Activated T-helper 2 cell treated with anti-CD3 and anti-CD28 coated beads, Interferon-gamma antibody, Interleukin-2, Interleukin-4, amounts not matched to agents 10 μg/mL and 5 μg/mL and 100 μg/mL, durations not matched to agents 14 hours and 24 hours and 36 hours (primary cell): ENCODE measurements at places on chromosomes 1 and 21. TPM values are rescaled to one million over a fixed set of nuclear protein-coding genes. Genes with fewer than 3 reads are reported as not detected.

DNA sequence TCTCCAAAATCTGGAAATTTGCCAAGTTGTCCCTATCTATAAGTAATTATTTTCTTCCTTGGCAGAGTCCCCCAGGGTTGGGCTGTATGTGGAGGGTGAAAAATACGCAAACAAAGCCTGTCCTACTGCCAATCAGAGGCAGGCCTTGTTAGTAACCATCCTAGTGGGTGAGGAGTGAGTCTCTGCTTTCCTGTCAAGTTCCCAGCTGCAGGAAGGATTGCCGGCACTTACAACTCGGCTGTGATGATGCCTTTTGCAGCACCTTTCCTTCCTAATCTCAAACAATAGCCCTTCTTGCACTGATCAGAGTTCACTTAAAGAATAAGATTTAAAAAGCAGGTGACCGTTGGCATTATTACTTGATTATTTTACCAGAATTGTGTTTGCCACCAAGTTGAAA is 31.3 kb upstream of the FGGY start:
- H3K4me3 ChIP-seq: no peak overlapping the region
- no peak overlapping the region for H3K27ac ChIP-seq
- DNase-seq: no peak
- peaks cover 11% of the 10 kb centered on the region for H3K27me3 ChIP-seq

The ELAVL4 gene
- not detected in 2 replicates for total RNA-seq

The CAMK2N1 gene
- total RNA-seq: 2.2 TPM in 2 replicates

The RGS5 gene
- 2.3 and 2.8 TPM in 2 replicates for total RNA-seq

DNA sequence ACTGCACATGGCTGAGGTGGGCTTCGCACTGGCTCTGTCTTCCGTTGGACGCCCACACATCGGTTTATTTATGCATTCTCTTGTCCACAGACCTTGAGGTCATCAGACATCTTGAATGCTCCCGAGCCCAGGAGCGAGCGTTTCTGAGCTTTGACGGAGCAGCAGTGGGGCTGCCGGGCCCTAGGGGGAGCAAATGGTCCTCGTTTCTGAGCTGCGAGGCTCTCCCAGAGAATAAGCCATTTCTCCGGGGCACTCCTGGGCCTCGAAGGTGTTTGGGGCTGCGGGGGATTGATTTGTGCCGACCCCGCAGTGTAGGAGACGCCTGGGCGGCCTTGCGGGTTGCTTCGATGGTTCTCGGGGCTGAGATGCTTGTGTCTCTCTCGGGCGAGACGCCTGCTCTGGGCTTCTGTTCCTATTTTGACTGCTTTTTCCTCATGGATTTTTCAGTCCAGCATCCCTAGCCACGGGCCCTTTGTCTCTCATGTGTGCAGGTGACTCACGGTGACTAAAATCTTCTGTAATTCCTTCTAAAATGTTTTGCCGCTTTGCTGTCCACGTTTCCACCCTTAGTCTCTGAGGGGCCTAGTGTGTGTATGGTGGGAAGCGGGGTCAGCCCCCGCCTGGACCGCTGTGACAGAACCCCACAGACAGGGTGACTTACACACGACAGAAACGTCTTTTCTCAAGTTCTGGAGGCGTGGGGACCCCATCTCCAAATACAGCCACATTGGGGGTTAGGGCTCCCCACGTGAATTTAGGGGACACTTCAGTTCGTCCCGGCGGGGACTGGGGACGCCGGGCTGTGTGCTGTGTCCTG is 62.1 kb downstream of the FAAP20 start:
- no peaks in the 10 kb centered on the region for H3K36me3 ChIP-seq
- H3K27ac ChIP-seq: peak overlapping the region; percentile 52
- no peaks in the 10 kb centered on the region for H3K27me3 ChIP-seq
- no peak for DNase-seq
- H3K4me3 ChIP-seq: peak overlapping the region; percentile 76
- peaks cover 8% of the 10 kb centered on the region for H3K4me1 ChIP-seq

The BRDT gene
- total RNA-seq: not detected in 2 replicates

DNA sequence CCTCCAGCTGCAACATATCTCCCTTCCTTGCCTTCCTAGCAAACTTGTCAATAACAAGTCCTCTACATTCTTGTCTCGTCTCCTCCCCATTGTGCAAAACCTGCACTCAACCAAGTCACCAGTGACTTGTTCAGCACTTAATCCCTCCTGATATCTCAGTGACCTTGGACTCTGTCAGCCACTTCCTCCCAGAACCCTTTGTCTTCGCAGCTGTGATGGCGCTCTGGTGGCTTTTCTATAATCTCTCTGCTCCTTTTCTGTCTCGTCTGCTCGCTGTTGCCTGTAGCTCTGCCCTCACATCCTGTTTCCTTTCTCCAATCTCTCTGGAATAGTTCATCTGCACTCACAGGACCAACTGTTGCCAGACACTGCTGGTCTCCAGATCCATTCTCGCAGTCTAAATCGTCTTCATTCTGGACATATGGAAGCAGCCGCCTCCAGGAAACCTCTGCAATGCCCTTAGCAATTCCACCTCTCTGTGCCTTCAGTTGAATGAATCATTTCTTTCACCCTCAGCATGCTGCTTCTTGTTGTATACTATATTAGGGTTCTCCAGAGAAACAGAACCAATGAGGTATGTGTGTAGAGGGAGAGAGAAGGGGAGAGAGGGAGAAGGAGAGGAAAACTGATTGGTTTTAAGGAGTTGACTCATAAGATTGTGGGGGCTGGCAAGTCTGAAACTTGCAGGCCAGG is 17.4 kb upstream of the IFNAR2 start:
- peak overlapping the region; percentile 74 for H3K27ac ChIP-seq
- peaks cover 20% of the 10 kb centered on the region for H3K36me3 ChIP-seq
- no peaks in the 10 kb centered on the region for H3K27me3 ChIP-seq
- H3K4me1 ChIP-seq: peaks cover 55% of the 10 kb centered on the region

DNA sequence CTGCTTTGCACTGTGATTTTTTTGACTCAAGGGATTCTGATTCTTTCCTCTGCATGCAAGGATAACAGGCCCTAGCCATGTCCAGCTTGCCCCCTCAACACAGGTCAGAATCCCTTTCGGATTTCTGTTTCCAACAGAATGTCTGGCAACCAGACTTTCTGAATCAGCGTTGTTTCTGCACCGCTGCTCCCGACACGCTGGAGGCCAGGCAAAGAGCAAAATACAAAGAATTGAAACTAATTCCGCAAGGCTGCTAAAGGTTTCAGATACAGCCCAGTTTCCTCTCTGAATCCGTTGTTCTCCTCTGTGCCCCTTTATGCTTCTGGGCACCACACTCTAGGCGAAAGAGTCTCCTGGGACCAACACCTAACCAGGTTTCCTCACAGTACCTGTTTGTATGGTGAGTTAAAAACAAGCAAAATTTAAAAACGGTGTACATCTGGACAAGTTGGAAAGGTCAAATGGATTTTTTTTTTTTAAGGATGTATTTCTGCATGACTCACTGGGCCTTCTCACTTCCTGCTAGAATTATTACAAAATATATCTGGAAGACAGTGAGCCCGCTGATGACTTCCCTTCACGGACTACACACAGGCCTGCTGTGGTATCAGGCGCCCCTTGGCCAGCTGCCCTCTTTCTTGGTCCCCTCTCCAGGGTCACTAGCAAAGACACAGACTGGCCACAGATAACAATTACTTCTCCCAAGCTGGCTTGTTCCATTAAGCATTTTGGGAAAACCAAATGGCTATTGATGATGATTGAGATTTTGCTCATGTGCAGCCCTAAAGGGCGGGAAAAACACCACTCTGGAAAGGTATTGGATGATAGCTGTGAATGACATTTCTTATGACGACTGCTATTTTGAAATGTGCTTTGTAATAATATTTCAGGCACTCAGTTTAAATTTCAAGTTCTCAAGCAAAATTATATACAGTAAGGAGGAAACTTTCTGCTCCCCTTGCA is 118.3 kb downstream of the TGFB2 start:
- no peak for DNase-seq
- H3K4me3 ChIP-seq: no peak overlapping the region
- no peaks in the 10 kb centered on the region for H3K36me3 ChIP-seq
- H3K27ac ChIP-seq: no peak overlapping the region
- H3K27me3 ChIP-seq: no peaks in the 10 kb centered on the region

The SPRR2G gene
- total RNA-seq: not detected in 2 replicates

- H3K27ac ChIP-seq: peak overlapping the region; percentile 91
- DNase-seq: peak; percentile 82
- no peaks in the 10 kb centered on the region for H3K27me3 ChIP-seq
- peaks cover 72% of the 10 kb centered on the region for H3K4me1 ChIP-seq
These were observed 4.2 kb upstream of the ECE1 start for GRCh38 chr1:21294266-21294989.

The ELAPOR1 gene
- total RNA-seq: 17.5 and 19.7 TPM in 2 replicates

The CRABP2 gene
- total RNA-seq: 1.0 and 1.1 TPM in 2 replicates

The OR2L8 gene
- 0.21 TPM in 2 replicates for total RNA-seq

DNA sequence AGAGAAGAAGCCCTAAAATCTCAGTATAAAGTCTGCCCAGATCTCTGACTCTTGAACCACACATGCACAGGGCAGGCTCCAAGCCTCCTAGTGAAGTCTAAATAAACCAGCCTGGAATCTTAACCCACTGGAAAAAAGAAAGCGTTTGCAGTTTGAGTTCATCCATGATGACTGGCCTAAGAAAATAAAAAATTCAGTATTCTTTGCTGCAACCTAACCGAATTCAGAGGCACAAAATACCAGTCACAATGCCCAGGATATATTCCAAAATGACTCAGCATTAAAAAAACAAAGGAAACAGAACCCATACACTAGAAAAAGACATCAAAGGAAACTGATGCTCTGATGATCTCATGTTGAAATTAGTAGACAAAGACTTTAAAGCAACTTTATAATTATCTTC is 269.2 kb downstream of the SDCCAG8 start:
- H3K4me1 ChIP-seq: peaks cover 8% of the 10 kb centered on the region
- no peak overlapping the region for H3K27ac ChIP-seq
- no peaks in the 10 kb centered on the region for H3K27me3 ChIP-seq
- no peak overlapping the region for H3K4me3 ChIP-seq

The CYP4A11 gene
- not detected in 2 replicates for total RNA-seq

GRCh38 chr21:32320726-32321125 is 22.1 kb downstream of the MRAP start:
- DNase-seq: no peak
- H3K36me3 ChIP-seq: peaks cover 75% of the 10 kb centered on the region
- no peak overlapping the region for H3K4me3 ChIP-seq
- H3K27me3 ChIP-seq: no peaks in the 10 kb centered on the region
- no peaks in the 10 kb centered on the region for H3K4me1 ChIP-seq

GRCh38 chr1:168317309-168317708 is 36.6 kb downstream of the TBX19 start:
- H3K36me3 ChIP-seq: peaks cover 29% of the 10 kb centered on the region
- no peaks in the 10 kb centered on the region for H3K27me3 ChIP-seq
- H3K4me3 ChIP-seq: no peak overlapping the region
- no peak for DNase-seq
- H3K4me1 ChIP-seq: peaks cover 56% of the 10 kb centered on the region

The TSPEAR gene
- not detected in 2 replicates for total RNA-seq

- no peak for DNase-seq
- H3K4me3 ChIP-seq: no peak overlapping the region
- H3K36me3 ChIP-seq: no peaks in the 10 kb centered on the region
These were observed 1598.9 kb downstream of the PLA2G4A start for GRCh38 chr1:188427642-188428041.

DNA sequence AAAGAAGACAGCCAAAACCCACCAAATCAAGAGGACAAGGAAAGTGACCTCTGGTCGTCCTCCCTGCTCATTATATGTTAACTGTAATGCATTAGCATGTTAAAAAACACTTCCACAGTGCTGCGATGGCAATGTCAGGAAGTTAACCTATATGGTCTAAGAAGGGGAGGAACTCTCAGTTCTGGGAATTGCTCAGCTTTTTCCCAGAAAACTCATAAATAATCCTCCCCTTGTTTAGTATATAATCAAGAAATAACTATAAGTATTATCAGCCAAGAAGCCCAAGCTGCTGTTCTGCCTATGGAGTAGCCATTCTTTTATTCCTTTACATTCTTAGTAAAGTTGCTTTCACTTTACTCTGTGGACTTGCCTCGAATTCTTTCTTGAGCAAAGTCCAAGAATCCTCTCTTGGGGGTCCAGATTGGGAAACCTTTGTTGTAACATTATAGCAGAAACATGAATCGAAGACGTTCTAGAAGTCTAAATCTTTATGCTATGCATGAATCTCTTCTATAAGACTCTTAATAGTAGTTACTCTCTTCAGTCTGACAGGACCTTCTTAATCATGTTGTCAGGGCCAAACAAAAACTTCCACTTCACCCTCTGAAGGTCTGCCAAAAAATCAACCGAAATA is 110.0 kb upstream of the VANGL1 start:
- DNase-seq: no peak
- H3K27ac ChIP-seq: no peak overlapping the region
- no peaks in the 10 kb centered on the region for H3K36me3 ChIP-seq
- H3K4me1 ChIP-seq: no peaks in the 10 kb centered on the region

- H3K36me3 ChIP-seq: no peaks in the 10 kb centered on the region
- no peak overlapping the region for H3K4me3 ChIP-seq
- DNase-seq: no peak
- H3K4me1 ChIP-seq: no peaks in the 10 kb centered on the region
- H3K27me3 ChIP-seq: peaks cover 11% of the 10 kb centered on the region
These were observed 48.8 kb downstream of the EDN2 start for GRCh38 chr1:41435570-41436178.

DNA sequence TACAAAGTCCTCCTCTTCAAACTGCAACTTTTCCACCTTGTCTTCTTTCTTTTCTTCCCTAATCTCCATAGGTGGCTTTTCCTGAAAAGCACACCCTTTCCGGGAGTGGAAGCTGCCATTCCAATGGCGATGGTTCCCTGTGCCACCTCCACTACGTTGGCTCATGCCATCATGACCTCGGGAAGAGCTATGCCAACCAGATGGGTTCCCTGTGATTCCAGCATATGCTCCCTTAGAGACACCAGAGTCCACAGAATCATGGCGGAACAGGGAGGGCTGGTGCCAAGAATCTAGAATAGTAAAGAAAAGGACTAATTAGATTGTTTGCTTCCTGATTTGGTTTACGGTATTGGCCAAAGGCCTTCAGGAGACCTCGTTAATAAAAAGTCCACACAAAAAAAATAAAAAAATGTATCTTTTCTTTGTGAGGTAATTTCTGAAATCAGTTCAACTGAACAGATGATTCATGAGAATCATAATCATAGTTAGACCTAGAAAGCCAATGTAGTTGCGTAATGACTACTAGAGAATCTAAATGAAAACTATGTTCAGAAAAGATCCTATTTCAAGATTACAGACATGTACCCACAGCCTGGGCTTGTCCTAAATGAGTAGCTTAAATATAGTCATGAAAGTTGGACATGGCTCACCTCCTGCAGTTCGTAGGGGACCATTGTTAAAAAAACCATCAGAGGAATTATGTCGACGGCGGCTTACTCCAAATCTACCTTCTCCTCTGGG is 30.9 kb upstream of the CCDC17 start:
- H3K27ac ChIP-seq: peak overlapping the region; percentile 46
- DNase-seq: no peak
- H3K27me3 ChIP-seq: no peaks in the 10 kb centered on the region
- peaks cover 14% of the 10 kb centered on the region for H3K4me1 ChIP-seq
- H3K4me3 ChIP-seq: no peak overlapping the region

- H3K27me3 ChIP-seq: no peaks in the 10 kb centered on the region
- no peak overlapping the region for H3K27ac ChIP-seq
- DNase-seq: no peak
- peaks cover 5% of the 10 kb centered on the region for H3K4me1 ChIP-seq
- H3K4me3 ChIP-seq: no peak overlapping the region
These were observed 24.8 kb upstream of the MUTYH start for GRCh38 chr1:45365051-45365450.

The F13B gene
- not detected in 2 replicates for total RNA-seq

The CHIT1 gene
- total RNA-seq: 0.09 and 0.34 TPM in 2 replicates
